ENCODE measurements at places on chromosomes 13 and 19.

DNA sequence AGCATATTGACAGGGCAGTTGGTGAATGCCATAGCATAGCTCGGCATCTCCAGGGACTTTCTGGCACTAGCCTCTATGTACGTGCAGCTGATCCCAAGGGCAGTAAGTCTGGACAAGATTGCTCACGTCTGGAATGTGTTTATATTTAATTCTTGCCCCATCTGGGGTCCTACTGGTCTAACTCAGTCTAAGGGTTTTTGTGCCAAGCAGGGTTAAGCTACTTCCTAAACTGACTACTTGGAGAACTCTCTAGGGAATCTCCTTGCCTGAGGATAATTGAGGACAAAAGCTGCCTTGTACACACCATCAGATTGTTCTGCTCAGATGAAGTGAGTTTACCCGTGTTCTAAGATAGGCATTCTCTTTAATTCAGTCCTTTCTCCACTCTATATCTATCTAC lies 358.1 kb downstream of the MYO16 start:
- DNase-seq: no peak

DNA sequence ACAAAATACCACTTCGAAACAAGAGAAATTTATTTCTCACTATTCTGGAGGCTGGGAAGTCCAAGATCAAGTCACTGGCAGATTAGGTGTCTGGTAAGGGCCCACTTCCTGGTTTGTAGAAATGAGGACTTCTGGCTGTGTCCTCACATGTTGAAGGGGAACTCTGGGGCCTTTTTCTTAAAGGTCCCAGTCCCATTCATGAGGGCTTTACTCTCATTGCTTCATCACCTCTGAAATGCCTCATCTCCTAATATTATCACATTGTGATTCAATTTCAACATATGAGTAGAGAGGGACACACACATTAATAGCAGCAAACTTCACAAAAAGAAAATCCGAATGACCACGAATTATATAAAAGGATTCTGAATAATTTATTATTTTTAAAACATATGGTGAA lies 21.6 kb upstream of the SIGLEC14 start:
- no peak for DNase-seq

- no peak for DNase-seq
Measured at GRCh38 chr19:35059799-35060091, 18.2 kb downstream of the HPN start.

DNA sequence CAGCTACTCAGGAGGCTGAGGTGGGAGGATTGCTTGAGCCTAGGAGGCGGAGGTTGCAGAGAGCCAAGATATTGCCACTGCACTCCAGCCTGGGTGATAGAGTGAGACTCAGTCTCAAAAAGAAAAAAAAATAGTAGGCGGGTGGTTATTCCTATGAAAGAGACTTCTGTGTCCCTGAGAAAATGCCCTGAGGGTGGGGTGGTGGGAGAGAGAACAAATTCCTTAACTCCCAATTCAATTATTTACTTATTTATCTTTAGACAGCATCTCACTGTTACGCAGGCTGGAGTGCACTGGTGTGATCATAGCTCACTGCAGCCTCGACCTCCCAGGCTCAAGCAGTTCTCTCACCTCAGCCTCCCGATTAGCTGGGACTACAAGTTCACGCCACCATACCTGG lies 10.3 kb upstream of the EEF2 start:
- peak; percentile 43 for DNase-seq

- peak; percentile 39 for DNase-seq
Measured at GRCh38 chr19:18428787-18429674, 8.9 kb downstream of the ISYNA1 start.

DNA sequence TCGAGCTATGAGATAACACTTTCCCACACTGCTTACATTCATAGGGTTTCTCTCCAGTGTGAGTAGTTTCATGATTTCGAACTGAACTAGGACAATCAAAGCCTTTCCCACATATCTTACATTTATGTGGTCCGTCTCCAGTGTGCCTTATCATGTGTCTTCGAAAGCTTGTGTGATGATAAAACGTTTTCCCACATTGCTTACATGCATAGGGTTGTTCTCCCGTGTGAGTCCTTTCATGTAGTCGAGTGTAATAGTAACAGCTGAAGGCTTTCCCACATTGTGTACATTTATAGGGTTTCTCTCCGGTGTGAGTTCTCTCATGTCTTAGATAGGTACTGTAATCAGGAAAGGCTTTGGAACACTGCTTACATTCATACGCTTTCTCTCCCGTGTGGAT lies 16.3 kb downstream of the ZNF823 start:
- DNase-seq: no peak

- peak; percentile 24 for DNase-seq
Measured at GRCh38 chr19:50835103-50835784, 1.9 kb upstream of the KLK15 start.

DNA sequence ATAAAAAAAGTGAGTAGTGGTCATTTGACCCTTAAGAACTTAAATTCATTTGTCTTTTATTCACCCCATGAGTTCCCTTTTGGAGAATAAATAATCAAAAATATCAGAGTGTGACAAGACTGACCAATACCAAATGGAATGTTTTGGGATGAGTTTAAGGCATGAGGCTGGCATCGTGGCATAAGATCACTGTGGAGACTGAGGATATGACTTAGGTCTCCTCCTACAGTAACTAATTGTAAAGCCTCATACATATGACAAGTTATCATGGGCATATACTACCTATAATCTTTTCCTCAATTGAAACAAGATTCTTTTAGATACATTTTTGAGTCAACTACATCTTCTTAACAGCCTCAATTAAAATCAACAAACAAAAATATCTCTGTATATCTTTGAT lies 782.0 kb downstream of the SLITRK1 start:
- no peak for DNase-seq

DNA sequence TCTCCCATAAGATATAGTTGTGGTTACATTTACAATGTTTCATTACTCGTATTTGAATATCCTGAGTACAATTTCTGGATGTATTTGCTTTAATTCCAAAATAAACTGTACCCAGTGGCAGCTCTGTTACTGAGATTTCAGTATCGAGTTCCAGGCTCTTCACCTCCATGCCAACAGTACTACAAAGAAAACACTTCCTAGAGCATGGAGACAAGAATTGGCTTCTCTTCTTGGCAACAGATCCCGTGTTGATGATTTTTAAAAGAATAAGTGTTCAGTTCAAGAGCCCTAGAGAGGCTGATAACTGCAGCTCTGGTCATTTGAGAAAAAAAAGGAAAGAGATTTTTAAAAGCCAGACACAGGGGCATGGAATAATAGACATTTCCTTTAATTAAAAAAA lies 302.8 kb downstream of the EFNB2 start:
- DNase-seq: no peak

DNA sequence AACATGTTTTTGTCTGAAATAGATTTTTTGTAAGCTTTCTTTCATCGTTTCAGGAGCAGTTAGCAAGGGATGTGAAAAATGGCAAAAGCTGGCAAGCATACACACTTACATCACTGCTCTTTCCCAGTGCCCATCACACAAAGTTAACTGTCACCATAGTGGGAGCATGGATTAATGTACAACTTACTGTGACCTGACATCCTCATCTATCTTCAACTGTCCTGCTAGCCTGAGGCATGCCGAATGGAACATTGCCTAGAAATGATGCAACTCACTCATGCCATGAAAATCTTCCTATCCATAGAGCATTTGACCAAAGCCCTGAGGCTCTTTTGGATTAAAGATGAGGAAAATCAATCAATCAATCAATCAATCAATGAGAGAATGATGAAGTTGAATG lies 491.7 kb upstream of the SLC10A2 start:
- no peak for DNase-seq

GRCh38 chr13:87820241-87820640 lies 149.1 kb downstream of the SLITRK5 start:
- DNase-seq: no peak

DNA sequence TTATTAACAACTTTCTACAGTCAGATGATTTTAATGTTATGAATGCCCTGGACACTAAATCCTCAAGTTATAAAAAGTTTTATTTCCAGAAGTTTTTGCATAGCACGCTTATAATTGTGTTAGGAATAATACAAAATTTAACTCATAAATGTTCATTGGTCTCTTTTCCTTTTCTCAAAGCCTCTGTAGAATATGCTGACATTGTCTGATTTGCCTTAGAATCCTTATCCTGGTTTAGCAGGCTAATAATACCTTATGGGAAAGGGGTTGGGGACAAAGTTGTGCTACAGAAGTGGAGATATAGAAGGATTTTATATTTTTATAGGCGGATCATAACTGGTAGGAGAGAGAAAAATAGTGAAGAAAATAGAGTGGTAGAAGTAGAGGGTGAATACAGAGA lies 1739.6 kb downstream of the OLFM4 start:
- no peak for DNase-seq

DNA sequence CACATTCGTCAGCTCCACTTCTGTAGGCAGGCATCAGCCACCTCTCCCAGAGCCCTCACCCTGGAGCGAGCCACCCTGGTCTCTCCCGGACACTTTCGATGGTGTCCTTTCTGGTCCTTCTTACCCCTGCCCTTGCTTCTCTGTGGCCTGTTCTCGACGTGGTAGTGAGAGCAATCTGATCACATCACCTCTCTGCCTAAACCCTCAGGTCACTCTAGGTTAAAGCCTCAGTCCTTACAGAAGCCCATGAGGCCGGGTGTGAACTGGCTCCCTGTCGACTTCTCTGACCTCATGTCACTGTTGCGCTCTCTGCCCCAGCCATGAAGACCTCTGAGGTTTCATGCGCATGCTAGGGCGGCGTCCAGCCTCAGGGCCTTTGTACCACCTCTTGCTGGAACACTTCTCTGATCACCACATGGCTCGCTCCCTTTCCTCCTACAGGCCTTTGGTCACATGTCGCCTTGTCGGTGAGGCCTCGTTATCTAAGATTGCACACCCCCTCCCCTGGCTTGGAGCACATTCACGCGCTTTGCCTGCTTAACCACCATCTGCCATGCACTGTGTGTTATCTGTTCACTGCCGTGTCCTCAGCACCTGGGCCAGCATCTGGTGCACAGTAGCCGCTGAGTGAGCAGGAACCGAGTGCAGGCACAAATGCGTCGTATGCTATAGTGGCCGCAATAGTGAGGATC lies 101.5 kb downstream of the DPF1 start:
- DNase-seq: no peak

DNA sequence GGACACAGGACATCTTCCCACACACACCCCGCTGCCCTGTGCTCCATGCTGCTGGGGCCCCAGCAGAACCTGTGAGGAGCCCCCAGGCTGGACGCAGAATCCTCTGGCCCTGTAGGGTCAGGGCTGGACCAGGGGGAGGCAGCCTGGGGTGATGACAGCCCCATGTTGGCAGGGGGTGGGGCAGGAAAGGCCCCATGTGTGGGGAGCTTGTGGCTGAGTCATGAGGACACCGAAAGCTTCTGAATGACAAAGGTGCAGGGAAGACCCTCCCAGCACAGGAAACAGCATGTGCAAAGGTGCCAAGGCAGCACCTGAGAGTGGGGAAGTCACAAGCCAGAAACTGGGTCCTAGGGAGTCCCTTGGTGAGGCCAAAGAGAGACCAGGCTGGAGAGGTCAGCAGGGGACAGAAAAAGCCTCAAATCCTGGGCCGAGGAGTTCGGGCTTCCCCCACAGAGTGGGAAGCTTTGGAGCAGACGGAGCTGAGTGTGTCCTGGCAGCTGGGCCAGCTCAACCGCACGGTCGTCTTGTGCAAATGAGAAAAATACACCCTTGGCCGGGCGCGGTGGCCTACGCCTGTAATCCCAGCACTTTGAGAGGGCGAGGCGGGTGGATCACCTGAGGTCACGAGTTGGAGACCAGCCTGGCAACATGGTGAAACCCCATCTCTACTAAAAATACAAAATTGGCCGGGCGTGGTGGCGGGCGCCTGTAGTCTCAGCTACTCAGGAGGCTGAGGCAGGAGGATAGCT lies 17.5 kb downstream of the ATP8B3 start:
- DNase-seq: no peak

- DNase-seq: no peak
Measured at GRCh38 chr13:50006426-50007135, 8.7 kb upstream of the KCNRG start.

DNA sequence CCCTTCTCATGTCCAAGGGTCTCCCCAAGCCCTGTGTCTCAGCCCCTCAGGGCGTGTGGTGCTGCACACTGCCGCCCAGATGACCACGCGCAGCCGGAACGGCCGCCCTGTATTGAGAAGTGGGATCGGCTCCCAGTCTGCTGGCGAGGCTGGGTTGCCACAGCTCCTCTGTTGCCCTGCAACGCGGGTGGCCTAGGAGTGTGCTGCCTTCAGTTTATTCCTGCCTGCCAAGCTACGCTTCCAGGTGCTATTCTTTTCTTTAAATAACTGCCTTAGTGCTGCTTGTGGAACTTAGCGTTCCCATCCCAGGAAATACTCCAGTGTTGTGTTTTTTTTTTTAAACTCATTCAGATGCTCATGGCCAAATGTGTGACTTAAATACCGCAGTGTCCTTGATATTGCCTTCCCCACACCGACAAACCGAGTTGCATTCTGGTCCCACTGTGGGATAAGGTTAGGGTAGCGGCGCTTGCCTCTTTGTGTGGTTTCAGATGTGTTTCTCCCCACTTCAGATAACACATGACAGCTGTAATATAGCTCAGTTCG lies 16.6 kb downstream of the ACTN4 start:
- no peak for DNase-seq

DNA sequence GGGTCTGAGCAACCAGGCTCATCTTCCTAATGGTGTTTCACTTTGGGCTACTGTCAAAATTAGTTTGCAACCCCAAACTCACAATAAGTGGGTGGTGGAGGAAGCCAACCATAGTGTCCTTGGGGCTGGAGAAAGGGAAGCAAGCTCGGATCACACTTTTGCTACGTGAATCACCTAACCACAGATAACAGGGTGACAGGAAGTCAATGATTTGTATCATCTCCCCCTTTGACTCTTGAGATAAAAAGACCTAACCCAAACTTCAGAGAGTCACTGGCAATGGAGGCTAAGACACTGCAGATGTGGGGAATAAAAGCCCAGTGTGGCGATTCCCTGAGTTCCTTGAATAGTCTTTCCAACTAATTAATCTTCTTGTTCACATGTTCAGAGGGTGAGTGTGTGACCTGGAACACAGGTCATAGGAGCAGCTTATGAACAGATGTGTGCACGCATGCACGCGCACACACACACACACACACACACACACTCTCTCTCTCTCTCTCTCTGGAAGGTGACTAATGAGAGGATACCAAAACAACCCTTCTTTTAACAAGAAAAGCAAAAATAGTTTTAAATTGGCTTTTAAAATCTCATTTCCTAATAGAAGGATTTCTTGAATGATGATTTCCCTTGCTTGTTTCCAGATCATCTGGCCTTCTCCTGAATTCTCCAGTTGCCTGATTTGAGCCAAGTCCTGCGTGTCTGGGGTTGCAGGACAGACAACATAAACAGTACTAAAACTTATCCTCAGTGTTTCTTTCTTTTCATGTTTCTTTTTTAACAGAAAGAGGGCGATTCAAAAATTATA lies 21.2 kb upstream of the DOCK9 start:
- no peak for DNase-seq

DNA sequence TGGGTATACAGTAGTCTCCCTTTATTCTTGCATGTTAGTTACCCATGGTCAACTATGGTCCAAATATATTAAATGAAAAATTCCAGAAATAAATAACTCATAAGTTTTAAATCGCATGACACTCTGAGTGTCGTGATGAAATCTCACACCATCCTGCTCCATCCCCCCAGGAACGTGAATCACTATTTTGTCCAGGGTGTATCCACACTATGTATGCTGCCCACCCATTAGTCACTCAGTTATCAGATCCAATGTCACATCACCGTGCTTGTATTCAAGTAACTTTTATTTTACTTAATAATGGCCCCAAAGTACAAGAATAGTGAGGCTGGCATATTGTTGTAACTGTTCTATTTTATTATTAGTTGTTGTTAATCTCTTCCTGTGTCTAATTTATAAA lies 115.8 kb upstream of the SERP2 start:
- DNase-seq: no peak

- peak; percentile 38 for DNase-seq
Measured at GRCh38 chr13:21638319-21639282, 32.3 kb upstream of the FGF9 start.

Data from HAP-1 (cell line).